ENCODE measurements at places on chromosomes 16 and 17.
A peak's percentile ranks its signal among the peaks of the same experiment; 100 is the strongest.

GRCh38 chr17:29709866-29710519 lies 87.3 kb upstream of the CORO6 start:
- DNase-seq = no peak

DNA sequence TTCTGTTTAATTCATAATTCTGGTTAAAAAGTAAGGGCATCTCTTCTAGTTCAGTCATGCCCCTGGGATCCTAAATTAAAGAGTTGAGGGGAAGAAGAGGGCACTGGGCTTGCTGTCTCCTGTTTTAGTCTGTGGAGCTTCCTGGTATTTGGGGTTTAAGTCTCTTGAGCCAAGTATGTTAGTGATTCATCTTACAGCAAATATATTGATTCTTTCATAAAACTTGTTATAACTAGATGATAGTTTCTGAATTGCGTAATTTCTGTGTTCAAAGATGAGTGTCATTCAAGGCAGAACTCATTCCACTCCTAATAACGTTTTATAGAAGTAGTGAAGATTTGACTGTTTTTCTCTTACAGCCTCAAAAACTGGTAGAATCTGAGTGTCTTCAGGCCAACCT lies 1.7 kb downstream of the TXNDC17 start:
- DNase-seq = no peak

DNA sequence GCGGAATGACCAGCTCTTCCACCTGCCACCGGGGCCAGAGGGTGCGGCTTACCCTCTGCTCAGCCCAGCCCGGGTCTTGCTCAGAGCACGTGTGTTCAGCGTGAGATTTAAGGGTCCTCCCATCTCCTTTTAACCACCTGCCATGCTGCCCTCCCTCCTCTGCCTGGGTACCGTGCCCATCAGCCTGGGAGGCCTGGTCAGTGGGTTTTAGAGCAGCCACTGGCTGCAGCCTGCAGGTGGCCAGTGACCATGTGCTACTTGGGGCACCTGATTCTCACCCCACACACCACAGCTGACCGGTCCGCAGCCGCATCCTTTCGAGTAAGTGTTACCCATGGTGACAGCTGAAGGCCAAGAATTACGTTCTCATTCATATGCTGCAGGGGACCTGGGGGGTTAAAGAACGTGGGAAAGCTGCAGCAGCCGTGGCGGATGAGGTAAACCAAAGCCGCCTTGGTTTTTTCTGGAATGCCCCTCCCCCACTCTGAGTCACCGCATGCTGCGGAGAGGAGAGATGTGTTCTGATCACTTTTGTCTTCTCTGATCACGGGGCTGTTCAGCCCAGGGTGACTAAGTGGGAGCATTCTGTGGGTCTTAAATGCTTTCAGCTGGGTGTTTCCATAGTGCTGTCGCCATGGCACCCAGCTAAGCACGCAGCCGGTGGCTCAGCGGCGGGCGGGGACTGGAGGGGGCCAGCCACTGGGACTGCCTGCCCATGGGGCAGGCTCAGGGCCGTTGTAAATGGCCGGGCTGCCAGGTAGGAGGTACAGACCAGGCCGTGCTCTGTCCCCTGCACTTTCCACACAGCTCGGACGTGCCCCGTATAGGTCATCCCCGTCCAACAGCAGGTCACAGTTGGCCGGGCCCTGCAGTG lies 59.8 kb downstream of the BAIAP2 start:
- peak; percentile 88 for DNase-seq

GRCh38 chr16:88970050-88970449 lies 7.0 kb downstream of the CBFA2T3 start:
- no peak for DNase-seq

DNA sequence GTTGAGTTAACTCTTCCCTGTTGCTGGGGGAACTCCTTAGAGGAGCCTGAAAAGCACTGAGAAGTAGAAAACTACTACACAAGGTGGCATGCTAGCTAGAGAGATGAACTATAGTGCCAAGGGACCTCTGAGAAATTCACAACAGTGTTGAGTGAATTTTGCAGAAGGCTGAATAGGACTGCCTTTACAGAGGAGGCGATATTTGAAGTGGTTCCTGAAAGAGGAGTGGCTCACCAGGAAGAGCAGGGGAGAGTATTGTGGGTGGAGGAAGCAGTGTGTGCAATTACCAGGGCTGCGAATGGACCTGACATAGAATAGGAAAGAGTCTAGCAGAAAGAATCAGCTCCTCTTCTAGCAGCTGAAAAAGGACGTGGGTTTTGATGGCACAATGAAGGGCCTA lies 66.4 kb downstream of the CDK5R1 start:
- DNase-seq = no peak

GRCh38 chr17:73900516-73900915 lies 256.3 kb upstream of the SDK2 start:
- no peak for DNase-seq

GRCh38 chr17:21539146-21539545 lies 153.2 kb upstream of the KCNJ18 start:
- DNase-seq = no peak

- no peak for DNase-seq
Observed at GRCh38 chr17:46001390-46002310, 2.6 kb downstream of the STH start.

DNA sequence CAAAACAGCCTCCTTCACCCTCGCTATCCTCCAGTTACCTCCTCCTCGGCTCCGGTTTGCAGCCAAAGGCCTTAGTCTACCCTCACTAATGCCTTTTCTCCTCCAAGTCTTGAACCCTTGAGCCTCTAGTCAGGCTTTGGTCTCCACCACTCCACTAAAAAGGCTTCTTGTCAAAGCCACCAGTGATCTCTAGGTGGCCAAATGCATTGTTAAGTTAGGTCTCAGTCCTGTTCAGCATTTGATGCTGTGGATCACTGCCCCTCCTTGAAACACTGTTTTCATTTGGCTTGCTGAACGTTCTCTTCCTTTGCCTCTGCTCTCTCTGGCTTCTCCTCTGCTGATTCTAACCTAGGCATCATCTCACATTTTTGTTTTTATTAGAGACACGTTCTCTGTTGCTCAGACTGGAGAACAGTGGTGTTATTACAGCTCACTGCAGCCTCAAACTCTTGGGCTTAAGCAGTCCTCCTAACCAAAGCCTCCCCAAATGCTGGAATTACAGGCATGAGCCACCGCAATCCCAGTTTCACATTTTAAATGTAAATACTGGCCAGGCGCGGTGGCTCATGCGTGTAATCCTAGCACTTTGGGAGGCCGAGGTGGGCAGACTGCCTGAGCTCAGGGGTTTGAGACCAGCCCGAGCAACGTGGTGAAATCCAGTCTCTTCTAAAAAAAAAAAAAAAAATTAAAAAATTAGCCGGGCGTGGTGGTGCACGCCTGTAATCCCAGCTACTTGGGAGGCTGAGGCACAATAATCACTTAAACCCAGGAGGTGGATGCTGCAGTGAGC lies 1.1 kb downstream of the SGF29 start:
- no peak for DNase-seq

DNA sequence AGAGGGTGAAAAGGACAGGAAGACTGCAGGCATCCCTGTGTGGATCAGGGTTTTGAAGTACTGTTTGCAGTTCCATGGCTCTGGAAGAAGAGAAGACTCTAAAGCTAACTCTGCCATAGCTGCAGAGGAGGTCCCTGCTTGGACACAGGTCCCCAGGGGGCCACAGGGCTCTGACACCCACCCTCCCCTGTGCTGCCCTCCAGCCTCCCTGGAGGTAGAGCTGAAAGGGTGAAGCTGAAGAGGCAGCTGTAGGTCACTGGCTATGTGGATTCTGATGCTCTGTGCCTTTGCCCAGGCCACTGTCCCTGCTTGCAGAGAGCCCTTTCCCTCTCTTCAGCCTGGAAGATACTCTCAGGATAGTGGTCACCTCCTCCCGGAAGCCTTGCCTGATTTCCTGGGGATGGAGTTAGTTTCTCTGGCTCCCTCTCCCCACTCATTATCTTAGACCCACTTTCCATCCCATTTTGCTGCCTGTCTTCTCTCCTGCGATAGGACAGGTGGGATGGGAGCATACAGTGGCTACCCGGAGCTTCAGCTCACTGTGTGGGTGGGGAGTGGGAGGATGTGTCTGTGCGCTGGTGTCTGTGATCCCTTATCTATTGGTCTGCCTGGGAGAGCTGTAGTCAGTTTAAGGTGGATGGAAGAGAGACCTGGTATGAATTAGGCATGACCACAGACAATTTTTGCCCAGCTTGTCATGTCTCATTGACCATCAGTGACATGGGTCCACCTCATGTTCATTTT lies 89.8 kb upstream of the TMEM97 start:
- no peak for DNase-seq

DNA sequence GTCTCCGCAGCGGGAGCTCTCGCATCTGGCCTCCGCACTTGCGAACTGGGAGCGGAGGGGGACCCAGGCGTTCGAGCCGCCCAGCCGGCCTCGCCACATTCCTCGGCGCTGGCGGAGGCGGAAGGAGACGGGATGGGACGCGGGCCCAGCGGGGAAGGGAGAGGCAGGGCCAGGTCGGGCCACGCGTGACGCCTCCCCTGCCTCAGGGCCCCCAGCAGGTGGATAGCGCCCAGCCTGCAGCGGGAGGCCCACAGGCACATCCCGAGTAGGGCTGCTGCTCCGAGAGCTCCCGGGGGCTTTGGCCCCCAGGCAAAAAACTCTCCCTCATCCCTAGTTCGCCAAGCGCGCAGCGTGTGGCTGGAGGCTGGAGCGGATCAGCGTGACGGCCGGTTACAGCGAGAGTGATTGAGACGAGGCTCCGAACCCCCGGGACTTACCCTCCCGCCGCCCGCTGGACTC lies 800 bp downstream of the PLEKHH3 start:
- no peak for DNase-seq

- no peak for DNase-seq
Observed at GRCh38 chr17:57634713-57635465, 110.2 kb downstream of the CCDC182 start.

- no peak for DNase-seq
Observed at GRCh38 chr17:28702026-28702751, 9.5 kb downstream of the PROCA1 start.

- DNase-seq = no peak
Observed at GRCh38 chr17:55758171-55758570, 7.3 kb downstream of the PCTP start.

- DNase-seq = no peak
Observed at GRCh38 chr17:38725066-38725465, 5.1 kb upstream of the CISD3 start.

GRCh38 chr16:70752426-70752825 lies 48.5 kb downstream of the VAC14 start:
- no peak for DNase-seq

DNA sequence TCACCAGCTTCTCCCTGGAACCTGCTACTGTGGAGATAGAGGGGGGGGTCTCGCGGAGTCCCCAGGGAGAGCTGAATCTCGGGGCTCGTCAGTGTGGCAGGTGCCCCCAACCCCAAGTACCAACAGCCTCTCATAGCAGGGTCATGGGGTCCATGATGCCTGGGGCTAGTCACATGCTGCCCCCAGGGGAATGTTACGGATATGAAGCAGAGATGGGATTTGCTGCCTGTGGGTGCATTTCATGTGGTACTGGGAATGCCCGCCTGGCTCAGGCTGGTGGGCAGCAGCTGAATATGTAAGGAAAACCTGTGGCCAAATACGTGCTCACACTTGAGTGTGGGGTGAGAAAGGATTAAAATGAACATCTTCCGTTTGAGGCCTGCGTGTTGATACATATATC lies 49.4 kb downstream of the MEAK7 start:
- no peak for DNase-seq

DNA sequence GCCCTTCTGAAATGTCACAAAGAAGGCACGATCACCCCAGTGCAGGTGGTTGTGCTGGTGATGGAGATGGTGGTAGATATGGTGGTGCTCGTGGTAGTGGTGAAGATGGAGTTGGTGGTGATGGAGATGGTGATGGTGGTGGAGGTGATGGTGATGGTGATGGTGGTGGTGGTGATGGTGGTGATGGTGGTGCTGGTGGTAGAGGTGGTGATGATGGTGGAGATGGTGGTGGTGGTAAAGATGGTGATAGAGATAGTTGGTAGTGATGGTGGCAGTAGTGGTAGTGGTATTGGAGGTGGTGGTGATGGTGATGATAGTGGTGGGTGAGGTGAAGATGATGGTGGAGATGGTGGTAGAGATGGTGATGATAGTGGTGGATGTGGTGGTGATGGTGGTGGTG lies 88.1 kb upstream of the SALL1 start:
- DNase-seq = no peak

Measured in T-helper 17 cell (primary cell).